ENCODE measurements at places on chromosomes 2 and 18.

DNA sequence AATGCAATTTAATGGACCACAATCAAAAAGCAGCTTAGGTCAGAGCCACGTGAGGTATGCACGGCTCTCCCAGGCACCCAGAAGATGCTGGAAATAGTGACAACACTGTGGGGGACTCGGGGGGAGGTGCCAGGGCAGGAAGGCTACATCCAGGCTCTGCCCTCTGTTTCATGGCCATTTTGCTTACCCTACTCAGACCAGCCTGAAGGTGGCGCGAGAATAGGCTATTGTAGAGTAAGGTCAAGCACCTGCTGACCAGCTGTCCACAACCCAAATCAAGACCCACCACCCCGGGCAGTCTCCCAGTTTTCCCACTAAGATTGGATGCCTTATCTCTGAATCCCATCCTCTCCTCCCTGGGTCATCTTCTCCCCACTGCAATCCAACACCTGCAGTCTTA is 115.7 kb downstream of the VIT start:
- no peak for DNase-seq

DNA sequence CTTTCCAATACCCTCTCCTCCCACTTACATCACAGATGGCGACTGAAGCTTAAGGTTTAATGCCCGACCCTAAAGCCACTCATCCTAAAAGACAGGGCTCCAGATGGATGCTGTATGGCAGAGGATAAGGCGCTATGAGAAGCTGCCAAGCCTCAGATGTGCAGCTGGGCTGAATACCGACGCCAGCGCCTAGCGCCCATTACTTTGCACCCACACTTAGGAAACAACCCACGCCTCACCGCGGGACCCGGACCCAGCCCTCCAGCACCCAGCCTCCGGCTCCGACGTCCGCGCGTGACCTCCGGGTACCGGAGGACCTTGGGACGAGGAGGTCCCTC is 335 bp downstream of the TRAK2 start:
- no peak for DNase-seq

GRCh38 chr2:134791616-134792015 is 46.8 kb upstream of the ACMSD start:
- no peak for DNase-seq

GRCh38 chr2:1824202-1824905 is 80.0 kb upstream of the PXDN start:
- no peak for DNase-seq

DNA sequence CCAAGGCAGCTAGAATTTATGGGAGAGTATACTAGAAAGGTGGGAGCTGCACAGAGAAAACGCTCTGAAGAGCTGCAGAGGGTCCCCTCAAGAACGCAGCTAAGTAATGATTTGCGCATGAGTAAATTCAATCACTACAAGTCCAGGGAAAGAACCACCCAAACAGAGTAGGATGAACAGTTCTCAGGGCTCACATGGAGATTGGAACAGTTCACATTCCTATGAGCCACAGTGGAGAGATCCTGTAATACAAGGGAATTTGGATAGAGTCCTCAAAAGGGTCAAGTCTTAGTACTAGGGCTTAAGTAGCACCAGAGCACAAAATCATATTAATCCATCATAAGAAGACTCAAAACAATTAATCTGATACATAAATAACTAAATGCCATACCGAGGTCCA is 12.7 kb downstream of the OLA1 start:
- no peak for DNase-seq

DNA sequence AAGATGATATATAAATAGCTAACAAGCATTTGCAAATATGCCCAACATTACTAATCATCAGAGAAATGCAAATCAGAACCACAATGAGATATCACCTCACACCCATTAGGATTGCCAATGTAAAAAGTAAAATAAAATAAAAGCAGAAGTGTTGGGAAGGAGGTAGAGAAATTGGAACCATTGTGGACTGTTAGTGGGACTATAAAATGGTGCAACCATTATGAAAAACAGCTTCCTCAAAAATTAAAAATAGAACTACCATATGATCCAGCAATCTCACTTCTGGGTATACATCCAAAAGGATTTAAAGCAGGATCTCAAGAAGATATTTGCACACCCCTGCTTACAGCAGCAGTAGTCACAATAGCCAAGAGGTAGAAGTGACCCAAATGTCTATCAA is 99.8 kb upstream of the DAPL1 start:
- no peak for DNase-seq

- no peak for DNase-seq
Measured at GRCh38 chr2:152501666-152502065, 166.7 kb downstream of the FMNL2 start.

- no peak for DNase-seq
Measured at GRCh38 chr2:55875434-55876135, 48.0 kb downstream of the EFEMP1 start.

- no peak for DNase-seq
Measured at GRCh38 chr2:83051538-83052170, 1407.4 kb downstream of the SUCLG1 start.

All from T-helper 1 cell (primary cell).